GDM1 (cell line): ENCODE measurements at places on chromosomes 4 and X.

- DNase-seq = peak; percentile 52
Measured at GRCh38 chr4:15001248-15001868, 923 bp upstream of the CPEB2 start.

DNA sequence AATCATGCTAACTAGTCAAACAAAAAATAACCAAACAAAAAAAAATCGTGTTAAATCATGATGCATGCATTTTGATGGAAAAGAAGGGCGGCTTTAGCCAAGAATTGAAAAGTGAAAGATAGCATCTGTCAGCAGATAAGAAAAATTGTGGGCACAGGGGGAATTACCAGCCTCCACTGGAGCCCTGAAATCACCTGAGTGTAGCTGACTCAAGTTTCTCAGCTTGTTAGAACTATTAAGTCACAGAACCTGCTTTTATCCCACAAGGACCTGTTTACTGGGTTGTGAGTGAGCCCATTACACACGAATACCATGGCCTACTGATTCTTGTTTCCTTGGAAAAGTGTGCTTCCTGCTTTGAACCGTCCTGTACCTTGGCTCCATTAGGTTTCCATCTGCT, 85.2 kb downstream of the COX18 start:
- DNase-seq = no peak

DNA sequence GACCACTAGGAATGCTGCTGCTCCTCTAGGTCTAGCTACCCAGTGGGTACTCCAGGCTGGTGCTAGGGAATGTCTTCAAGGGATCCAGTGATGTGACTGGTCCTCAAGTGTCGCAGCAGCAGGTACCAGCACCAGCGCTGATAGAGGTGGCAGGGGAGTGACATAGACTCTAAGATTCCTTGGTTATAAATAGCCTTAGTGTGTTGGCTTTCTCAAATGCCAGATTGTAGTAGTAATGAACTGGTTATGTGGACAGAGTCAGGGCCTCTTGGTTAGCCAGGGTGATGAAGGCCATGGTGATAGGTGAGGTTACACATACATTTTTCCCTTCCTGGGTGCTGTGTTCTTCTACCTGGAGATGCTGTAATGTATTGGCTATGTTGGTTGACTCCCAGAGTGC, 38.3 kb downstream of the DCLK2 start:
- no peak for DNase-seq

- no peak for DNase-seq
Measured at GRCh38 chr4:90061881-90062280, 65.3 kb upstream of the CCSER1 start.

- no peak for DNase-seq
Measured at GRCh38 chr4:81071013-81071412, 40.5 kb downstream of the BMP3 start.

- no peak for DNase-seq
Measured at GRCh38 chr4:84491481-84491880, 7.6 kb downstream of the NKX6-1 start.

GRCh38 chr4:123786920-123787319, 390.3 kb downstream of the SPRY1 start:
- DNase-seq = no peak

- no peak for DNase-seq
Measured at GRCh38 chr4:101649790-101650515, 140.6 kb upstream of the BANK1 start.

DNA sequence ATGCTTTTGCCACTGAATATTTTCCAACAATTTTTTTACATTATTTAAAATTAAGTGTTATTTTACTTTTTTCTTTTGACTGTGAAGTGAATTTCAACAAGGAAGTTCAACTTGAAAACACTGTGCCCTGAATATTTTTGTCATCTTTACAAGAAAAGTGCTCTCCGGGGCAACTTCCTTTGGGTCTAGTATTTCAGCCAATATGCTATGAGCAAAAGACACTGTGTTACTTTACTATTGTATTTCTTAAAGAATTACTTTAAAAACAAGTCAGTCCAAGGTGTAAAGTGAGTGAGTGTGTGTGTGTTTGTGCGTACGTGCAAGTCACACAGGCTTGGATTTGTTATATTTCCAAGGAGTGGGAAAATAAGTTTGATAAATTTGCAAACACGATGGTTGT, 7.6 kb upstream of the USP53 start:
- DNase-seq = no peak

- no peak for DNase-seq
Measured at GRCh38 chrX:43589735-43590134, 66.4 kb upstream of the MAOA start.

GRCh38 chr4:85672959-85673358, 198.0 kb downstream of the ARHGAP24 start:
- DNase-seq = no peak

- peak; percentile 48 for DNase-seq
Measured at GRCh38 chrX:48911412-48912182, at the start of gene SLC35A2. Gene SLC35A2 (minus strand): TSS chrX:48911646. CDS start chrX:48911636, 10 bp downstream.

- no peak for DNase-seq
Measured at GRCh38 chrX:53089224-53089842, 4.6 kb upstream of the KANTR start.

GRCh38 chrX:13837290-13837745, 20.4 kb upstream of the GPM6B start:
- no peak for DNase-seq

GRCh38 chr4:7213807-7214206, 21.5 kb downstream of the SORCS2 start:
- DNase-seq = no peak

DNA sequence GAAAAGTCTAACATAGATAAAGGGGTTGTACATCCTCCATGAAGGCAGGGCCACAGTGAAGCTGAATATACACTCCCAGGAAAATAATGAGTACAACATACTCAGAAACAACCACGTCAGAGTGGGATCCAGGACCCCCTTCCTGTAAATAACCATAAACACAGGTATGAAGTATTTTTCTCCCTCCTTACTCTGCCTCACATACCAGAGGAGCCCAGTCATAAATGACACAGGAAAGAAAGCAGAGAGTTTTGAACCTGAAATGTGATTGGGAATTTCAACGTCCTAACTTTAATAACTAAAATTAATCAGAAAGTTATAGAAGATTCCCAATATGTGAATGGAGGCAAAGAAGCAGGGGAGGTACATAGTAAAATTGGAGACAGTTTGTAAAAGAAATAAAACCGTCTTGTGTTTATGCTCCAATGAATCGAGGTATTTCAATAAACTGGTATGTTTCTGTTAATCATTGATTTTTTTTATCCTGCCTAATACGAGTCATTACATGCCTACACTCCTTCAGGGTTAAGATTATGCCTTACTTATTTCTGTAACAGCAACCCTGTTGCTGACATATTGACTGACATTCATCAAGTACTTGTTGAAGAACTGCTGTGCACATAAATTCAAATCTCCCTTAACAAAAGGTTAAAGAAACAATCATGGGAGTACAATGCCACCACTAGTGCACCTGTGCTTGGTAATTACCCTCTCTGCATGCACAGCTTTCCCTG, 431.3 kb downstream of the KCNIP4 start:
- DNase-seq = no peak

DNA sequence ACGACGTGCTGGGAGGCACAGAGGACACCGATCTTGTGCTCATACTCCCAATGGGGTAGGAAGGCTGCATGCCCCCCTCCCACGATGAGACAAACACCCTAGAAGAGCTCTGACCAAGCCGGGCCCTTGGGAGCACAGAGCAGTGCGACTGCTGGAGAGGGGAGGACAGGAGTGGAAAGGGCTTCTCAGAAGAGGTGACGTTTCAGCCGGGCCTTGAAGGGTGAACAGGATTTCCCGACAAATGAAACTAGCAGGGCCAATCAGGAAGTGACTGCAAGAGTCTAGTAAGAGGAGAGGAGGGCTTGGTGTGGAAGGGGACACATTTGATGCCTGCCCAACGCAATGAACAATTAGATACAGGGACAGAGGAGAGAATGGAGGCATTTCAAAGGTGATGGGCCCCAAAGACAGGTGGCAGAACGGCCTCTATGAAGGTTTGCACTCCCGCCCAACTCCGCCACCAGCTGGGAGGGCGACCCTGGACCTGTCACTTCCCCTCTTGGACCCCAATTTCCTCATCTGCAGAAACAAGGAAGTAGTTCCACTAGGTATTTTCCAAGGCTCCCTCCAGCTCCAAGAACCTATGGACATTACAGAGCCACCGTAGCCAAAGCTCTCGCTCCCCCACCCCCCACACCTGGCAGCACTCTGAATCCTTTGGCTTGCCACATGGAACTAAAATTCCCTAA, 3.9 kb downstream of the HCFC1 start:
- no peak for DNase-seq

DNA sequence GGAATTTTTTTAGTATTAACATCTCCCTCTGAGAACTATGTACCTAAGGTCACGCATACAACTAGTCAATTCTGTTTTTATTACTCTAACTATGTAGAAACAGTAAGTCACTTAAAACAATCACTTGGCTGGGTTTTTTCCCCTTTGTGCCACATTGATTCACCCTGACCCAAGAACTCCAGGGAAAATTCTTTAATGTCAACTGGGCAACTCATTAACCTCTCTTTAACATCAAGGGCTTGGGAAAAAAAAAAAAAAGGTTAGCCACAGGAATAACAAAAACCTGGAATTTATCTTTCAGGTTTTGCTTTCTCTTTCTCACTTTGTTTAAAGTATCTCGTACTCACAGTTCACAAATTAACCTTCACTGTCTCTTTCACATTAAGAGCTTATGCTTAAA, 8.1 kb downstream of the RPL9 start:
- DNase-seq = no peak

GRCh38 chr4:163233321-163233720, 66.6 kb upstream of the NAF1 start:
- DNase-seq = no peak

DNA sequence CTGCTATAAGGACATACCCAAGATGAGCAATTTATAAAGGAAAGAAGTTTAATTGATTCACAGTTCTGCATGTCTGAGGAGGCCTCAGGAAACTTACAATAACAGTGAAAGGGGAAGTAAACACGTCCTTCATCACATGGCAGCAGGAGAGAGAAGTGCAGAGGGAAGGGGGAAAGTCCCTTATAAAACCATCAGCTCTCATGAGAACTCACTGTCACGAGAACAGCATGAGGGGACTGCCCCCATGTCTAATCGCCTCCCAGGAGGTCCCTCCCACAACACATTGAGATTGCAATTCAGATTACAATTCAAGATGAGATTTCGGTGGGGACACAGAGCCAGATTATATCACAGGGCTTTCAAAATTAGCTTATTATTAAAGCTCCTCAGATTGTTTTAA, 209.5 kb upstream of the PPP3CA start:
- no peak for DNase-seq

GRCh38 chrX:140933016-140933415, 69.4 kb upstream of the SPANXB1 start:
- no peak for DNase-seq

DNA sequence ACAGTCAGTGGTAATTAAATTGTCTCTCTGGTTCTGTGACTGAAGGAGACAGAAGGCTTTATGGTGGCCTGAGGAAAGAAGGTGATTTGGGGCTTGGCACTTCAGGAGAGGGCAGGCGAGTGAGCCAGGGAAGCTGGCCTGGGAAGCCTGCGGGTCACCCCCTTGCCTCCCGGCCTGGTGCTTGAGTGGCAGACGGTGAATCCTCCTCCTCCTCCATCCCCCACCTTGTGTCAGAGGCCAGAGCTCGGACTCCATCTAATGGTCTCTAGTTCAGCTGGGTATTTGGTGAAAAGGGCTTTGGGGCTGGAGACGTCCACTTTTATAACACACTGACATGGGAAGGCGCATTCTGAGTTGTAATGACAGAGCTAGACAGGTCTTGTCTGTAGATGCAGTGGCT, 8.7 kb downstream of the TMEM187 start:
- DNase-seq = no peak

GRCh38 chr4:108034565-108034964, 44.9 kb downstream of the HADH start:
- DNase-seq = no peak

DNA sequence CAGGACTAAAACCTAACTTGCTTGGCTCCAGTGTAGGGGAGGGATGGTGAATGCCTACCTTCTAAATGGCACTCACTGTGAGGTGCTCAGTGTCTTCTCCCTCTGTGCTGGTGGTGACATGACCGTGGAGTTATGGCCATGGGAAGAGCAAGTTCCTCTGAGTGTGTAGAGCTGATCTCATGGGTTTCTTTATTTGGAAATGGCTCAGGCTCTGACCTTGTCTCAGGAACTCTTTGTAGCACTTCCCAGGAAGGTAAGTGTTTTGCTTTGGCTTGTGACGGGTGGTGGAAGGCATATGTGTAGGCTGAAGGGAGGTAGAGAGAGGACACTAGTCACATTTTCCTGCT, 6.4 kb downstream of the MSN start:
- no peak for DNase-seq

GRCh38 chrX:28979877-28980276, 392.6 kb downstream of the IL1RAPL1 start:
- DNase-seq = no peak

DNA sequence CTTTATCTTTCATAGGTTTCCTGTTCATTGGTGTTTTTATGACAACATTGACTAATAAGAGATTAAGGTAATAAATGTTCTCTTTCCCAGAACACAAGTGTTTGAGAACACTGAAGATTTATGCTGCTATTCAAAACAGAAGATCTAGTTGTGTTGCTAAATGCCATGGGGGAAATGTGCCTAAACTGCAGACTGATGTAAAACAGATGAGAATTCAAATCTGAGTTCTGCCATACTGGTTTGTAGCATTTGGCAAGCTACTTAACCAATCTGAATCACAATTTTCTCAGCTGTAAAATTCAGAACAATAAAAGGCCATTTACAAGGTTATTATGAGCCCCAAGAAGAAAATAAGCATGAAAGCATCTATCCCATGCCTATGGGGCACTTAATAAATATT, 2.3 kb downstream of the SLC10A6 start:
- DNase-seq = no peak

DNA sequence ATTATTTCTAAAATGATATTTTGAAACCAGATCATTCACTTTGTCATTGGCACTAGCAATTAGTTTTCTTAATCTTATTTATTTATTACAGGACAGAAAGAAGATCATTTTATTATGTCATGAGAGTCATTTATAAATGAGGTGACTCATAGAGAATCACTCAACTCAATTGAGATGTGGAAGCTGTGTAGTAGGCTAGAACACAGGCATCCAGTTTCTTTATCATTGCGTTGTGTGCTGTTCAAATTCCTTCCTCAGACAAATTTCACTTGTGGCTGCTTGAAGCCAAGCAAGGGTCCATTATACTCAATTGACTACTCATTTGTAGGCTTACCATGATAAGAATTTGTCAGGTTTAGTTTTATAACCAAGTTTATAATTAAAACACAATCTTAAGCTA, 87.6 kb downstream of the MRPL1 start:
- DNase-seq = no peak

GRCh38 chr4:141375855-141376254, 155.2 kb downstream of the ZNF330 start:
- DNase-seq = no peak
